ENCODE measurements at places on chromosomes 1 and 21.

DNA sequence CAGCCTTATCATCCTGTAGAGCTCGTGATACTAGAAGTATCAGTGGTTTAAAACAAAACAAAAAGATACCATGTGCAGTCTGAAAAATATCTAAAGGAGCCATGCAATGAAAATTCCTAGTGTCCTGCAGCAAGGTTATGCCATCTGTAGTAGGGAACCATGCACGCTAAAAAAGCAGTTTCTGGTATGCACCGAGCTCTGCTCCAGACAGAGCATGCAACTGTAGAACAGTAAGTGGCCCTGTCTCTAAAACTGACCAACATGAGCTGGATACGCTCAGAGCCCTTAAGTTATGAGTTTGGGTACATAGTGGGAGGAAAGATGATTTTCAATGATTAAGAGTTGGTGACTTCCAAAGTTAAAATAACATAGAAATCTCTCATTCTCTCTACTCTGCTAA lies 159.3 kb upstream of the ADAMTS5 start:
- no peak for DNase-seq

DNA sequence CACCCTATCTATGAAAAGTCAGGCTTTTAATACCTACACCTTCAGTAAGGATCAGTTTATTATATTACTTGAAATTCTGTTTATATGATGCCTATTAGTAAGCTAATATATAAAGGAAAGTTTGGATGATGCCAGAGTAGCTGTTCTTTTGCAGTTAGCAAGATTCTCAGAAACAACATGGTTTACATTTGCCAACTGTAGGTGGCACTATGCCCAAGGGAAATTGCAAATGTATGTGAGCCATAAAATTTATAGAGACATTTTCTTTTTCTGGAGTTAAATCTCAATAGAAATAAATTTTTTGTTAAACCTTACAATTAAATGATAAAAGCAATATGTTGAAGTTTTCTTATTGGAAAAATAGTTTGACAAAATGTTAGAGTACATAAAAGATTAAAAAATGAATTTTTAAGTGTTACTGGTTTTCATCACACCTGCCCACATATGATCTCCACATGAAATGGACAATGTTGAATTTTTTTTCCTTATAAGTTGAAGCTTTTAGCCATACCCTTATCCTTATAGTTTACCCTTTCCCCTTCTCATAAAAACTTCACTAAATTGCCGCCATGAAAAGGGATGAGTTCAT lies 32.1 kb upstream of the EPHX4 start:
- peak; percentile 51 for DNase-seq

DNA sequence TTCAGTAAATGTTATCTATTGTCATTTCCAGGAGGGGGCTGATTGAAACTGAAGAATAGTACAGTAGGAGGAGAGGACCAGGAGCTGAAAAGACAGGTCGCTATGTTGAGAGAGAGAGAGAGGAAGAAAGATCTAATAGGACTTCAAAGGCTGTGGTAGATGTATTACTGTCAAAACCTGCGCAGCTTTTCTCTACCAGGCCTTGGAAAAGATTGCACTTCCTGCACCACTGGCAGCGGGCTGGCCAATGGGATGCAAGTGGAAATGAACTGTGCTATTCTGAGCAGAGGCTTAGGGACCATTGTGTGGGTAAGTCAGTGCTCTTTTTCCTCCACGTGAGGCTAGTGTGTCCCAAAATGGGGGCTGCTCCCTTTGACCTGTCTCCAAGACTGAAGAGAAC lies 47.1 kb downstream of the MDM4 start:
- DNase-seq, result no peak

GRCh38 chr1:208756339-208756981 lies 512.3 kb upstream of the PLXNA2 start:
- no peak for DNase-seq

DNA sequence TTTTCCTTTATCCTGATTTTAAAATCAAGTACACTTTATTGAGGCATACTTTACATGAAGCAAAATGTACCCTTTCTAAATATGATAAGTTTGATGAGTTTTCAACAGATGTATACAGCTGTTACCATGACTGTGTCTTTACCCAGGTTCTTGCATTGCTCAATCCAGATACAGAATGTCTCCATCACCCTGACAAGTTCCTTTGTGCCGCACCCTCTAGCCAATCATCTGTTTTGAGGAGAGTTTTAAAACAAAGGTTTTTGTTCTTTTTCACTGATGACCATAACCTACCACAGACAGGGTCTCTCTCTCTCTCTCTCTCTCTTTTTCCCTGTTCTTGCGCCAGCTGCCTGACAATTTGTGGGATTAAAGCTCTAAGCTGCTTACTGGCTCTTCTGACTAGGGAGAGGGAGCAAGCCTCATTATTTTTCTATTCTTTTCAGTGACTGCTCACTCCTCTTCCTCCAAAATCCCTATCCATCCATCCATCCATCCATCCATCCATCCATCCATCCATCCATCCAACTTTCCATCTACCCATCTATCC lies 1.2 kb upstream of the KCNE1 start:
- DNase-seq, result no peak

Measured in NCI-H69 (cell line).